Thyroid gland (tissue), 4 donors: ENCODE measurements at places on chromosomes 4 and X.

DNA sequence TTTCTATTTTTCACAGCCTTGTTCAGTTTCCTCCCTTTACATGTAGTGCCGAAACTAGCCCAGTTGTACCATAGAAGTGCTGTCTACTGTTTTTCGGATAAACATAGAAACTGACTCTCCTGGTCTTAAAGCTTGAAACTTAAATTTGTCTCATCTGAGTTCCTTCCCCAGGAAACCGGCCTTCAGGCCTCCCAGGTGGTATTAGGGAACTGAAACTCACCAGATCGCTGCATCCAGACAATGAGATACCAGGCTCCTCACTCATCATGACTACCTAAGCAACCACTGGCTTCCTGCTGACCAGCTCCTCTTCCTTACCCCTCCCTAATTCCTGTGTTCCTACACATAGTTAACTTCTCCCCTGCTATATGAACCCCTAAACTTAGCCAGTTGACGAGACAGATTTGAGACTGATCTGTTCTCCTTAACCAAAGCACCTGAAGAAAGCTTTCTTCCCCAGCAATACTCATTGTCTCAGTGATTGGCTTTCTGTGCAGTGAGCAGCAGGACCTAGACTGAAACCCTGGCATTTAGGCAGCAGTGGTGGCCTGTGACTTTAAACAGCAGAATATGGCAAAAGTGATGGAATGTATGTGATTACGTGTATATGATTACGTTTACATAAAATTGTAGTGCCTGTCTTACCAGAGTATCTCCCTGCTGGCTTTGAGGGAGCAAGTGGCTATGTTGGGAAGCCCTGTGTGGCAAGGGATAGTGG lies 959.1 kb upstream of the LCORL start:
- DNase-seq, result no peak
- H3K36me3 ChIP-seq, result no peaks in the 10 kb centered on the region
- H3K4me3 ChIP-seq, result no peak overlapping the region
- no peaks in the 10 kb centered on the region for H3K4me1 ChIP-seq
- H3K27ac ChIP-seq, result no peak overlapping the region
- H3K27me3 ChIP-seq, result no peaks in the 10 kb centered on the region

DNA sequence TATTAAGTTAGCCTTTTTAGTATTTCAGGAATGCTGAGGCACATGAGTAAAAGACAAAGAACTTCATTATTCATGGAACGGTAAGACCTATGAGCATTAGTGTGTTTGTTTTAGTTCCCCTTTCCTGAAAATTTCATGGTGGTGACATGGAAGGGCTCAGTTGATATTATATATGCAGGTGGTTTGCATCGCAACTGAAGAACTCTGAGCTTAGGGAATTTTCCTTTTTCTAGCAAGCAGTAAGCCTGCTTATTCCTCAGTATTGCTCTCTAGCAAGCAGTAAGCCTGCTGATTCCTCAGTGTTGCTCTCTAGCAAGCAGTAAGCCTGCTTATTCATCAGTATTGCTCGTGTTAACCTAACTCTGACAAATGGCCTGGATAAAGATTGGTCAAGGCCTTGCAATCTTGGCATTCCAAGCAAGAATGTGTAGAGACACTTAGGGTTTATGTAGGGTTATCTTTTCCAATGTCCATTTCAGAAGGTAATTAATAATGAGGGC lies 37.7 kb upstream of the MAGEB18 start:
- no peak overlapping the region for H3K4me3 ChIP-seq
- no peaks in the 10 kb centered on the region for H3K36me3 ChIP-seq
- no peak overlapping the region for H3K27ac ChIP-seq

- no peaks in the 10 kb centered on the region for H3K27me3 ChIP-seq
- DNase-seq, result no peak
- no peaks in the 10 kb centered on the region for H3K36me3 ChIP-seq
- H3K4me3 ChIP-seq, result no peak overlapping the region
- H3K4me1 ChIP-seq, result no peaks in the 10 kb centered on the region
- H3K27ac ChIP-seq, result no peak overlapping the region
Measured at GRCh38 chr4:74674750-74675149, 119.6 kb downstream of the BTC start.

- H3K27ac ChIP-seq, result no peak overlapping the region
- H3K4me3 ChIP-seq, result no peak overlapping the region
- no peak for DNase-seq
- H3K4me1 ChIP-seq, result no peaks in the 10 kb centered on the region
- no peaks in the 10 kb centered on the region for H3K36me3 ChIP-seq
- H3K27me3 ChIP-seq, result no peaks in the 10 kb centered on the region
Measured at GRCh38 chr4:23837371-23837770, 52.5 kb downstream of the PPARGC1A start.

- H3K36me3 ChIP-seq, result no peaks in the 10 kb centered on the region
- H3K4me3 ChIP-seq, result no peak overlapping the region
- no peaks in the 10 kb centered on the region for H3K4me1 ChIP-seq
- DNase-seq, result no peak
Measured at GRCh38 chrX:67351411-67351810, 192.4 kb upstream of the AR start.

- H3K27me3 ChIP-seq, result no peaks in the 10 kb centered on the region
- no peaks in the 10 kb centered on the region for H3K4me1 ChIP-seq
- no peak overlapping the region for H3K27ac ChIP-seq
- DNase-seq, result no peak
- H3K4me3 ChIP-seq, result no peak overlapping the region
- no peaks in the 10 kb centered on the region for H3K36me3 ChIP-seq
Measured at GRCh38 chr4:94595880-94596483, 144.2 kb downstream of the PDLIM5 start.

- no peaks in the 10 kb centered on the region for H3K36me3 ChIP-seq
- H3K27me3 ChIP-seq, result no peaks in the 10 kb centered on the region
- no peak for DNase-seq
Measured at GRCh38 chrX:135389717-135390116, 32.0 kb upstream of the SMIM10L2A start.

DNA sequence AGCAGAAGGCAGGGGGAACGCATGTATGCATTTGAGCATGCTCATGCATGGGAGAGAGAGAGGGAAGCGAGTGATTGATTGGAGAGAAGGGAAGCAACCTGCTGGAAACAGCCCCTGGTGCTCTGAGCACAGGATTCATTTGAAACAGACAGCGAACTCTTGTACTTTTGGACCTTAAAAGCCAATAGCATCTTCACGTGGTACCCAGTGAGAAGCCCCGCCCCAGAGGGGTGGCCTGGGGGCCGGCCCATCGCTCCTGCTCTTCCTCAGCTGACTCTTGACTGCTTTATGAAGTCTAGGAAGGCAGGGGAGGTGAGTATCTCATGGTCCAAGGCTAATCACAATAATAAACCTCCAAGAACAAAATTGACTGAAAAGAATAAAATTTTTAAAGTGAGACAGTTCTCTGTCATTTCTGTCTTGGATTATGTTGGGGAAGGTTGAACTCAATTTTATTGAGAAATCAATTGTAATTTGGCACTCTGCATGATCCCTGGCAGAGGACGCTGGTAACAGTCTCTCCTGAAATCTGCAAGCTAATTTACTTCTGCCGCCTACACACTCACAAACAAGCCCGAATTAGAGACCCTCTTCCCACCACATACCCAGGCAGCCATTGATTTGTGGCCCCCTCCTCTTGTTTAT lies 168.2 kb upstream of the PPARGC1A start:
- H3K27ac ChIP-seq, result no peak overlapping the region
- H3K36me3 ChIP-seq, result no peaks in the 10 kb centered on the region
- peaks cover 28% of the 10 kb centered on the region for H3K4me1 ChIP-seq
- H3K27me3 ChIP-seq, result no peaks in the 10 kb centered on the region
- no peak for DNase-seq

- no peaks in the 10 kb centered on the region for H3K4me1 ChIP-seq
- no peaks in the 10 kb centered on the region for H3K27me3 ChIP-seq
- H3K36me3 ChIP-seq, result no peaks in the 10 kb centered on the region
Measured at GRCh38 chr4:115054836-115055235, 58.6 kb downstream of the NDST4 start.

DNA sequence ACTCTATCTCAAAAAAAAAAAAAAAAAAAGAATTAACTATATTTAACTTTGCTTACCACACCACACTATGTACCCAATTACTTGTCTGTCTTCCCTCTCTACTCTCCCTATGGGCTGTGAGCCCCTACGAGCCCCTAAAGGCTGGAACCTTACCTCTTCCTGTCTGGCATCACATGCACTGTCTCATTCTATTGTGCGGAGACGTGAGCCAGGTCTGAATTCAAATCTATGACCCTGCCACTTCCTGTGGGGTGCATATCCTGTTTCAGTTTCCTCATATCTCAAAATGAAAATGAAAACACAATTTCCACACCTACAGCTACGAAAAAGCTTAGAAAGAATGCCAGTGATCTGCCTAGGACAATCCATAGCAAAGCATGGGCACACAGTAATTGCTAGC lies 42.9 kb upstream of the HS3ST1 start:
- H3K4me3 ChIP-seq, result no peak overlapping the region
- H3K27ac ChIP-seq, result no peak overlapping the region
- H3K4me1 ChIP-seq, result no peaks in the 10 kb centered on the region
- H3K36me3 ChIP-seq, result no peaks in the 10 kb centered on the region
- H3K27me3 ChIP-seq, result no peaks in the 10 kb centered on the region

GRCh38 chr4:87005690-87006425 lies 71.0 kb downstream of the AFF1 start:
- no peak for DNase-seq
- no peaks in the 10 kb centered on the region for H3K27me3 ChIP-seq
- H3K4me3 ChIP-seq, result peak overlapping the region; percentile 77
- no peaks in the 10 kb centered on the region for H3K36me3 ChIP-seq
- H3K27ac ChIP-seq, result peak overlapping the region; percentile 96

DNA sequence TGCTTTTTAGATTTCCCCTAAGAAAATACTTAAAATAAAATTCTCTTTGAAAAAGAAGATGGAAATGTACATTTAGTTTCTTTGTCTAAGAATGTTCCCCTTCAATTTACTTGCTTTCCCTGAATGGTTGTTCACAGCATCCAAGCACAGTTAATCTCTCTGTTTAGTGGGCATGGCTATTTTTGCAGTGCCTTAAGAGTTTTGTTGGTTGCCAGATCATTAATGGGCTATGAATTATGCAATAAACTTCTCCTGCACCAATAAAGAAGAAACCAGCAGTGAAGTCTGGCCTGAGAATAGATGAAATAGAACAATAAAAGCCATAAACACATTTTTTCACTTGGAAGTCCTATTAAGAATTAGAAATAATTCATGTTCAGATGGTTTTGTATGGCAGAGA lies 980.4 kb upstream of the IGFBP7 start:
- H3K4me1 ChIP-seq, result no peaks in the 10 kb centered on the region
- DNase-seq, result no peak
- H3K4me3 ChIP-seq, result no peak overlapping the region
- no peak overlapping the region for H3K27ac ChIP-seq

- no peak overlapping the region for H3K27ac ChIP-seq
- no peak overlapping the region for H3K4me3 ChIP-seq
- H3K36me3 ChIP-seq, result no peaks in the 10 kb centered on the region
Measured at GRCh38 chrX:16589826-16590225, 60.1 kb upstream of the S100G start.

- H3K27ac ChIP-seq, result no peak overlapping the region
- H3K4me3 ChIP-seq, result no peak overlapping the region
- H3K4me1 ChIP-seq, result no peaks in the 10 kb centered on the region
- H3K27me3 ChIP-seq, result no peaks in the 10 kb centered on the region
- no peak for DNase-seq
- no peaks in the 10 kb centered on the region for H3K36me3 ChIP-seq
Measured at GRCh38 chrX:63506320-63506719, 155.2 kb upstream of the SPIN4 start.

GRCh38 chr4:114598191-114599121 lies at the start of gene UGT8:
Gene UGT8 (plus strand): TSS chr4:114598807. CDS start chr4:114622881, 24,074 bp downstream.
- H3K27ac ChIP-seq, result no peak within 1 kb of the TSS
- H3K4me1 ChIP-seq, result peaks cover 5% of the 10 kb centered on the region
- H3K36me3 ChIP-seq, result no peaks in the 10 kb centered on the region
- DNase-seq, result peak; percentile 80
- no peaks in the 10 kb centered on the region for H3K27me3 ChIP-seq

- no peaks in the 10 kb centered on the region for H3K4me1 ChIP-seq
- no peaks in the 10 kb centered on the region for H3K36me3 ChIP-seq
- DNase-seq, result no peak
- no peaks in the 10 kb centered on the region for H3K27me3 ChIP-seq
- H3K27ac ChIP-seq, result peak overlapping the region; percentile 7
Measured at GRCh38 chr4:184534511-184535391, 60.4 kb upstream of the IRF2 start.

- no peaks in the 10 kb centered on the region for H3K4me1 ChIP-seq
- no peak for DNase-seq
- no peaks in the 10 kb centered on the region for H3K27me3 ChIP-seq
- no peaks in the 10 kb centered on the region for H3K36me3 ChIP-seq
Measured at GRCh38 chrX:65203545-65203944, 227.3 kb upstream of the ZC4H2 start.

GRCh38 chr4:22874334-22874912 lies 181.7 kb downstream of the GBA3 start:
- H3K4me1 ChIP-seq, result peaks cover 8% of the 10 kb centered on the region
- no peak for DNase-seq
- no peaks in the 10 kb centered on the region for H3K27me3 ChIP-seq
- H3K36me3 ChIP-seq, result no peaks in the 10 kb centered on the region

DNA sequence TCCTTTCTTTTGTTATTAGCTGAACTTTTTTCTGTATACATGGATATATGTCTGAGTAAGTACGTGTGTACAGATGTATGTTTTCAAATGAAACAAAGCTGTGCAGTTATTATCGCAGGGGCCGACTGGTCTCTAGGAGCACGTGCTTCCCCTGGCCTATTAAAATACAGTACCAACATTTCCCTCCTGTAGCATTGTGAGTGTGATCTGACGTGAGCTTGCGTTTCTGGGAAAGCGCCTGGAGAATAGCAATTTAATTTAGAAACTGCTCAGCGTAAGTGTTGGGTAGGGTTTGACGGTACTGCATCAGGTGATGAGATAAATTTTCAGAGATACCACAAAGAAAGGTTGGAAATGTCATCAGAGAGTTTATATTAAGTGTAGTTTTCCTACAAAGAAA lies 173.3 kb downstream of the FBXO8 start:
- DNase-seq, result no peak
- H3K27ac ChIP-seq, result no peak overlapping the region
- H3K27me3 ChIP-seq, result no peaks in the 10 kb centered on the region
- H3K36me3 ChIP-seq, result no peaks in the 10 kb centered on the region
- no peak overlapping the region for H3K4me3 ChIP-seq

- peak overlapping the region; percentile 85 for H3K27ac ChIP-seq
- H3K4me1 ChIP-seq, result peaks cover 43% of the 10 kb centered on the region
- no peaks in the 10 kb centered on the region for H3K27me3 ChIP-seq
- no peak for DNase-seq
- H3K36me3 ChIP-seq, result no peaks in the 10 kb centered on the region
- H3K4me3 ChIP-seq, result no peak overlapping the region
Measured at GRCh38 chrX:45508454-45508853, 307.8 kb upstream of the DIPK2B start.

GRCh38 chrX:119423631-119424030 lies 24.5 kb downstream of the SLC25A43 start:
- H3K27me3 ChIP-seq, result no peaks in the 10 kb centered on the region
- no peaks in the 10 kb centered on the region for H3K36me3 ChIP-seq
- H3K4me1 ChIP-seq, result no peaks in the 10 kb centered on the region
- H3K4me3 ChIP-seq, result no peak overlapping the region
